ENCODE measurements at places on chromosomes 4 and X.

GRCh38 chrX:38754102-38754790 is 47.0 kb upstream of the MID1IP1 start:
- DNase-seq: peak; percentile 79

DNA sequence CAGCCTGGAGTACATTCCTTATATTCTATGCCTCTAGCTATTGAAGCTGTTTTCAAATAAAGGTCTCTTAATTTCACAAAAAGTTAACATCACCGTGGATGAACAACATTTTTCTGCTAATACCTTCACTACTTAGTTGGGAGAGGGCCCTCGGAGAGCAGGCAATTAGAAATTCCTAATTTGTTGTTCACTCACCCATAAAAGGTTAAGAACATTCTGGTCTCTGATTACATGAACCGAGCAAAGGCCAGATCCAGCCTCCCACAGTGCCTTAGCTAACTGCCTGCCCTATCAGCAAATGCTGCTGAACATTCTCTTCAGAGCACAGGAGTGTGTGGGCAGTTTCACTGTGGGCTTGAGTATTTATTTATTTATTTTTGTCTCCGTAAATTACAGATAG is 36.0 kb upstream of the TTC29 start:
- peak; percentile 38 for DNase-seq

GRCh38 chr4:54144661-54145171 is 44.8 kb downstream of the GSX2 start:
- DNase-seq: no peak

DNA sequence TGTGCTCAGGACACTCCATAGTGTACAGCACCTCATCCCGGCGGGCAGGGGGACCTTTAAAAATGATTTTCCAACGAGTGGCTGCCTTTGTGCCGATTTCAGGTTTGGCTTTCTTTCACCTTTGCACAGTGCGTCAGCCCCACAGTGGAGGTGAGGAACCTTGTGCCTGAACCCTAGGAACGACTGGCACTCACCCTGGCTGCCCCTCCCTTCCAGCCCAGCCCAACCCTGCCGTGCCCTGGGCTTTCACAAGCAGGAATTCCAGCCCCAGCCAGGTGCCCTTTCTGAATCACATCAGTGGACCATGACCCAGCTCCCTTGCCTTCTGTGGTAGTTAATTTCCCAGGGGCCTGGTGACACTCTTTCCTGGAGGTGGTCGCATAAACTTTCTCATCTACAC is 1.3 kb downstream of the TMEM164 start:
- no peak for DNase-seq

DNA sequence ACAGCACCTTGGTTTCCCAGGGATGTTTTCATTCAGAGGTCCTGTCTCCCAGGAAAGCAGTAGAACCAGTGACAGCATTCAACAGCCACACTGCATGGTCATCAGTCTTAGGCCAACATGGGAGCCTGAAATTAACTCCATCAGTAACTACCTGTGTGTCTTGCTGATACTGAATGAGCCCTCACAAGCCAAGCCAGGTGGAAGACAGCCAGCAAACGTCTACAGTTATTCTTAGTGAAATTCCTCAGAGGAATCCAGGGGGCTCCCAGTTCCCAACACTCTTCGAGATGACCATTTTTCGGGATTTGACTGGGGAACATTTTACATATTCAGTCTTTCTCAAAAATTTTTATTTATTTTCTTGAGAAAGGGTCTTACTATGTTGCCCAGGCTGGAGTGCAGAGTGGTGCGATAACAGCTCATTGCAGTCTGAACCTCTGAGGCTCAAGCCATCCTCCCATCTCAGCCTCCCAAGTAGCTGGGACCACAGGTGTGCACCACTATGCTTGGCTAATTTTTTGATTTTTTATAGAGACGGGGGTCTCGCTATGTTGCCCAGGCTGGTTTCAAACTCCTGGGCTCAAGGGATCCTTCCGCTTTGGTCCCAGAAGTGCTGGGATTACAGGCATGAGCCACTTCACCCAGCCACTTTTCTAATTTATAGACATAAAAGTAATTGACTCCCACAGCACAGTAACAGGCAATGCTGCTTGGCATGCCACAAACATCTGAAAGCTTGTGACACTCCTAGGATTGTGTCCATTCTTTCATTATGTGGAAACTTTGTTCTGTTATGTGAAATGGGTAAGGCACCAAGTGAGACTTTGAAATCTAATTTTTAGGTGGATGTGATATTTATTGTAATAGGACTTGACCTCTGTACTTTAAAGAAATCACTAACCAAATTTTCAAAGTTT is 116.9 kb downstream of the SOWAHB start:
- DNase-seq: no peak

DNA sequence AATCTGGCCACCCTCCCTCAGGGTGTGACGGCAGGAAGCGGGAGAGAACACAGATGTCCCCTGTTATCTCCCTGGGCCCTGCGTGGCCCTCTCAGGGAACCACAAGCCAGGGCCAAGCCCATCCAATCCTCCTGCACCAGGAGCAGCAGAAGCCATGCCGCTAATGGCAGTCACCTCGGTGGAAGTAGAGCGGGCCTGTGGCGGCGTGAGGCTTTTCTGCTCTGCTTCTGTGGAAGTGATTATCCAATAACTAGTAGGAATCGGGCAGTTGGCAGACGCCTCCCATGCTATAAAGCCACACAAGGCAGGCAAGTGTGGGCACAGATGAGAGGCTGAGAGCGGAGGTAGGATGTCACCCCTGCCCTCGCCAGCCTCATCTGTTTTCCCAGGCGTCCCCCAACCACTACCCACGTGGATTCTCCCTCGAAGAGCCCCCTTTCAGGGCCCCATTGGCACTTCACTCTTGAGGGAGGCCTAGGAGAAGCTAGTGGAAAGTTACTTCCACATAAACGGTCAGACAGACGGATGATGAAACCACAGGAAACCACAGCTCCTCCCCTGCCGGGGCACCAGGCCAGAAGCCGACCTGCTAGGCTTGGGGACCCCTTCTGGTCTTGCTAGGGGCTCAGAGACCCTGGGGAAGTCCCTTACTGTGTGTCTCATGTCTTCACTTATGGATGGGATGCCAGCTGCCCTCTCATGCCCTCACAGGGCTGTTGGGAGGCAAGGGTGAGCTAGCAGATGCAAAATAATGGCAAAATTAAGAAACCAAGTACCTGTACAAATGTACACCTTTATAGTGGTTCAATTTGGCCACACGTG is 18.8 kb upstream of the TMSB4X start:
- DNase-seq: no peak

- peak; percentile 90 for DNase-seq
Measured at GRCh38 chr4:30717208-30718020, 2.8 kb upstream of the PCDH7 start.

- DNase-seq: no peak
Measured at GRCh38 chr4:2068566-2068965, 9.4 kb downstream of the NAT8L start.

- no peak for DNase-seq
Measured at GRCh38 chr4:2409381-2409783, 9.1 kb downstream of the ZFYVE28 start.

- no peak for DNase-seq
Measured at GRCh38 chr4:158292156-158292555, 81.9 kb downstream of the TMEM144 start.

DNA sequence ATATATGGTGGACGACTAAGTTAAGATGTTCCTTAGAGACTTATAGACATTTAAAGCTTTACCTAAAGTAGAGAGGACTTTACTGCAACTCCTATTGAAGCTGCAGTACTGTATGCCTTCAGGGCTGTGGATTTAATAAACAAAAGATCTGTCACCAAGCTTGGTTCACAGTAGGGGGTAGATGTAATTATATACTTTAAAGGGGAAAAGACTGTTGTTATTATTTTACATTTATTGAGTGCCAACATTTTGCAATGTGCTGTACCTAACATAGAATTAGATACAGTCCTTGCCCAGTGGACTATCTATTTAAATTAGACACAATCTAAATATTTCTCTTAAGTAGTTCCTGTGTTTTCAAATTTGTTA is 67.2 kb downstream of the SLIT2 start:
- DNase-seq: no peak

DNA sequence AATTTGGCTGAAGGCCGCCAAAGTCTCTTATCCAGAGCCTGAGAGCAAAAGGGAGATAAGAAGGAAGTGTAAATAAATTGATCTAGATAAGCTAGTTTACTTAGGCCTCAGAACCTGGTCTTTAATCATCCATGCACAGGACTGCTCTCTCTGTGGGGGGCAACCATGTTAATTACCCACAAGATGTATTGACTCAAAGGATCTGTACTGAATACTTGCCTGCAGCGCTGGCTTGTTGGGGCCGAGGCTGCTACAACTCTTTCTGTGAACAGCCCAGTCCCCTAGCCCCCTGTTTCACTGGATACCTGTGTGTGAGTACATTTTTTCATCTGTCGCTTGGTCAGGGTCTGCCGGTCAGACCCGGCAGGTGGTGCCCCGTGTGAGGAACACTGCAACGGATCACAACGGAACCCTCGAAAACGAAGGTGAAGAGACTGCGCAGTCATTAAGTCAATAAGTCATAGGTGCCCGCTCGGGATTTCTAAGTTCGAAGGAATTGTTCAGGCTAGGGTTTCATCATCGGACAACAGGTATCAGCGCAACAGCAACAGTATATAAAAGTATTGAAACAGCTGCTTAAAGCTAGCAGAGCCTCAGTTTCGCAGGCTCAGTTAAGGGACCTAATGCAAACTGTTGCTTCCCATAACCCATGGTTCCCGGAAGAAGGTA is 8.3 kb downstream of the MAGEA11 start:
- DNase-seq: no peak

- DNase-seq: peak; percentile 37
Measured at GRCh38 chr4:105181259-105181658, 34.6 kb downstream of the TET2 start.

DNA sequence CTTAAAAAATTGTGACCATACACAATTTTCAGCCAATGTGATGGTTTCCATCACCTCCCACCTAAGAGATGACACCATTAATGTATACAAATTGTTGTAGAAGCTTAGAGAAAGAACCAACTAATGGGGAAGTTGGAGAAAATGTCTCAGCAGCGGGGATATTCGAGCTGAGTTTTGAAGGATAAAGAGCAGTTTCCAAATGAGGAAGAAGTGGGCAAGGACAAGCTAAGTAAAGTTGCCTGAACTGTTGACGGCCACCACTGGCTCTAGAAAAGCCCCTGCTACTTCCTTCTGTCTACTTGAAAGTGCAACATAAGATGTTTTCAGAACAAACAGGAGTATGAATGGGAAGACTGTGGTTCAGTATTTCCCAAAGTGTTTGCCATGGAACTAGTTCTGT is 92.0 kb downstream of the CHRNA9 start:
- no peak for DNase-seq

Data from brain (organoid and tissue), 16 donors.